Gastrocnemius medialis (tissue), 4 donors: ENCODE measurements at places on chromosomes 3 and 15. TPM values are rescaled to one million over a fixed set of nuclear protein-coding genes. Genes with fewer than 3 reads are reported as not detected.

The DCBLD2 gene
- 6.5 TPM for total RNA-seq

The KIF15 gene
- 0.29 TPM for total RNA-seq

The HDGFL3 gene
- 7.1 TPM for total RNA-seq

- DNase-seq, result no peak
- no peak overlapping the region for H3K4me3 ChIP-seq
- H3K27ac ChIP-seq, result no peak overlapping the region
- H3K36me3 ChIP-seq, result no peaks in the 10 kb centered on the region
Measured at GRCh38 chr3:4060064-4060463, 243.1 kb upstream of the SETMAR start.

GRCh38 chr15:75731248-75732151 lies 18.9 kb upstream of the CSPG4 start:
- no peak for DNase-seq
- H3K27me3 ChIP-seq, result no peaks in the 10 kb centered on the region
- H3K4me3 ChIP-seq, result no peak overlapping the region
- H3K4me1 ChIP-seq, result no peaks in the 10 kb centered on the region
- peak overlapping the region; percentile 43 for H3K27ac ChIP-seq
- no peaks in the 10 kb centered on the region for H3K36me3 ChIP-seq

GRCh38 chr15:41927536-41927935 lies 33.7 kb upstream of the SPTBN5 start:
- H3K27ac ChIP-seq, result no peak overlapping the region
- H3K27me3 ChIP-seq, result no peaks in the 10 kb centered on the region
- no peak for DNase-seq
- H3K4me1 ChIP-seq, result peaks cover 62% of the 10 kb centered on the region
- no peaks in the 10 kb centered on the region for H3K36me3 ChIP-seq
